NCI-H2171 treated with DMSO at 0.1 percent for 48 hours (cell line): ENCODE measurements at places on chromosomes 3 and 15.

DNA sequence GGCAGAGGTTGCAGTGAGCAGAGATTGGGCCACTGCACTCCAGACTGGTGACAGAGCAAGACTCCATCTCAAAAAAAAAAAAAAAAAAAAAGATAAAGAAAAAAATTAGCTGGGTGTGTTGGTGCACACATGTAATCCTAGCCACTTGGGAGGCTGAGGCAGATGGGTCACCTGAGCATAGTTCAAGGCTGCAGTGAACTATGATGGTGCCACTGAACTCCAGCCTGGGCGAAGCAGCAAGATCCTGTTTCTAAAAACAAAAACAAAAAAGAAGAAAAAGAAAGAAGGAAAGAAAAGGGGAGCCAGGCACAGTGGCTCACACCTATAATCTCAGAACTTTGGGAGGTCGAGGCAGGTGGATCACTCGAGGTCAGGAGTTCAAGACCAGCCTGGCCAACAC lies 32.9 kb downstream of the PIK3CB start:
- no peak for DNase-seq

DNA sequence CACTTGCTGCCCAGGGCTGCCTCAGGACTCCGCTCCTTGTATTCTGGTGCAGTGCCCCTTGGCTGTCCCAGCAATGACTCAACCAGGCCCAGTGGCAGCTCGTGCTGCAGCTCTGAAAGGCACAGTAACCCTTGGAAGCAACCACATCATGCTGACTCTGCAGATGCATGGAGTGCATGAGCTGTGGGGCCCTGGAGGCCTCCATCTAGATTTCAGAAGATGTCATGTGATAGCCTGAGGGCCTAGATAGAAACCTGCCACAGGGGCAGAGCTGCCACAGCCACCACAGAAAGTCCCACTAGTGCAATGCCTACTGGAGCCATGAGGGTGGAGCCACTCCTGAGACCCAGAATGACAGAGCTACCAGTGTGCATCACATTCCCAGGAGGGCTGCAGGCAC lies 117.1 kb upstream of the SMAD3 start:
- no peak for DNase-seq

GRCh38 chr15:66452420-66452819 lies 45.1 kb downstream of the SNAPC5 start:
- no peak for DNase-seq

DNA sequence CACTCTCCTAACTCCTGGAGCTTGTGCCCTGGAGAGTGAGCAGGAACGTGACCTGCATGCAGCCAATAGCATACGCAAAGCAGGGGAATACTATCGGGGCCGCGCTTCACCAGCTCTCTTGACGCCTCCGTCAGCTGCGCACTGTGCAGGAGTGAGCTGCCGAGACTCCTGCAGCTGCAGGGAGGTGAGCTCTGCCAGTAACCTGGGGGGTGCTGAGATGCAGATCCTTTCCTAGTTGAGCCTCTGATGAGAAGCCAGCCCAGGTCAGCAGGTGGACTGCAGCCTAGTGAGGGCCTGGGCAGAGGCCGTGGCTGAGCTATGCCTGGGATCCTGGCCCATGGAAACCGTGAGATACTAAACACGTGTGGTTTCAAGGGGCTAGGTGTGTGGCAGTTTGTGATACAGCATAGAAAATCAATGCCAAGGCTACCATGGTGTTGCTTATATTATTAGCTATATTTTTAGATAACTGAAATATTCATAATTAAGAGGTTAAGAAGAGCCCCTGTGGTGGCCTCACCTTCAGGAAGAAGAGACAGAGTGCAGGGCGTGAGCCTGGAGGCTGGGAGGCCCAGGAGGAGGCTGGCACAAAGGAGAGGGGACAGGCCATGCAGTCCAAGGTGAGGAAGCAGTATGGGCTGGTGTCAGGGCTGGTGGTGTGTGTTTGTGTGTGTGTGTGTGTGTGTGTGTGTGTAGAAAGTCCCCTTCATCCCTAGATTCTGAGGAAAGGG lies 5.9 kb upstream of the DNAJB8 start:
- no peak for DNase-seq

DNA sequence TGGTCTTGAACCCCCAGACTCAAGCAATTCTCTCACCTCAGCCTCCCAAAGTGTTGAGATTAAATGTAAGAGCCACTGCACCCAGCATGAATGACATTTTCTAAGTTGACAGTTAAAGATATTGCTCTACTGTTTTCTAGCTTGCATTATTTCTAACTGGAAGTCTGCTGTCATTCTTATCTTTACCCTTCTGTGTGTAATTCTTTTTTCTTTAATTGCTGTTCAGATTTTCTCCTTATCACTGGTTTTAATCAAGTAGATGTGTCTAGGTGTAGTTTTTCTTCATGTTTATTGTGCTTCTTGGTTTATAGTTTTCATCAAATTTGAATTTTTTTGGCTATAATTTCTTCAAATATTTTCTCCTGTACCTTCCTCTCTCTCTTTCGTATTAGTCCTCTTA lies 4.9 kb downstream of the PARP15 start:
- DNase-seq: no peak

- DNase-seq: no peak
These were observed 18.0 kb downstream of the TNFAIP8L3 start for GRCh38 chr15:51076524-51077220.

- DNase-seq: no peak
These were observed 10.4 kb downstream of the TMEM266 start for GRCh38 chr15:76070192-76070591.

DNA sequence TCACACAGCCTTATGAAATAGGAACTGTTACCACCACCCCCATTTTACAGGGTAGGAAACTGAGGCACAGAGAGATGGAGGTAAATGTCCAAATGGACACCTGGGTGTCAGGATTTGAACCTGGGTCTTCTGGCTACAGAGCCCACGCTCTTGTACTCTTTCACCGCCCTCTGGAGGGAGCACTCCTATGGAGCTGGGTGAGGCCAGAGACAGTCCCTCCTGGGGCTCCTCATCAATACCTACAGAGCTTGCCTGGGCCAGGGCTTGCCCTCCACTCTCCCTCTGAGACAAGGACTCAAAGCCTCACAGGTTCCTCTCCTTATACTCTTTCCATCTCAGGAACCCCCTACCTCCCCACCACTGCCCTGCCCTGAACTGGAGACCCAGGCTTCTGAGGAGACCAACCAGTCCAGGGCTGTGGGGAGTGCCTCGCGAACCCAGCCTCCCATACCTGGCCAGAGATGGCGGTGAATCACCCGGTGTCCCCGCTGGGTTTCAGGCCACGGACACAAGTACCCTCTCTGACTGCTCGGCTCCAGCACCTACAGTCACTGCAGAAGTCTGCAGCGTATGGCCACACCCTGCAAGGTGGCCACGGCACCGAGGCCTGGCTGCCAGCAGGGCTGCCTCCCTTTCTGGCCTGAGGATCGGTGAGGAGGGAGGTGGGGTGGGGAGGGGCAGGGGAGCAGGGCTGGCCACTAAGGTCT lies 22.1 kb upstream of the ATP2B2 start:
- DNase-seq: no peak

GRCh38 chr15:41772720-41773331 lies 1.5 kb upstream of the MAPKBP1 start:
- DNase-seq: peak; percentile 78

GRCh38 chr3:35523074-35523473 lies 116.3 kb upstream of the ARPP21 start:
- no peak for DNase-seq

DNA sequence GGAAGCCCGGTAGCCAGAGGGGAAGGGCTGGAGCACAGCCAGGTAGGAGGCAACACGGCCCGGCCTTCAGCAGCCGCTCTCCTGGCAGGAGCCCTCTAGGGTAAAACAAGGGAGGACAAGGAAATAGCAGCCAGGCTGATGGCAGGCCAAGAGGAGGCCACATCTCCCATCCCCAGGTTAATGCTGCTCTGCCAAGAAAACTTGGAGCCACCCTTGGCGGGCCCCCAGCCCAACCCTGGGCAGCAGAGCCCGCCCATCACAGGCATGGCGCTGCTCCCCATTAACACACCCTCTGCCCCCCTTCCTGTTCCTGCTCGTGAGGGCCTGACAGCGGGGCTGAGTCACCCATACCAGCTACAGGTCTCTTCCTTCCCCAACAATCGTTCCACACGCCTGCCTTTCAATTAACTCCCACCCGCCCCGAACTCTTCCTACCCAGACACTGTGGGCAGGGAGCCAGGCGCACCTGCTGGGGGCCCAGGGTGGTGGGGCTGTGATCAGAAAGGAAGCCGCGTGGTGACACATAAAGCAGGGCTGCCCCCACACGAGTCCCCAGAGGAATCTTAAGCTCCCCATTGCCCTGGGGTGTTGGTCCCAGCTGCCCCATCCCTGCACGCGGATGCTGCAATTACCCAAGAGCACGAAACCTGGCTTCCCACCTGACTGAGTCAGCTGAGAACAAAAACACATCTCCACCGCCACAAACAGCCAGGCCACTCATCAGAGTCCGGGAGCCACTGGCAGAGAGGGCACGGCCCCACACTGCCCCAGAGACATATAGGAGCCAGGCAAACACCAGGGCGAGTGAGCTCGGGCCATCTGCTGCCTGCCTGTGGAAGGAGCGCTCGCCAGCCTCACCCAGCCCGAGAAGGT lies at the start of gene C15orf62:
Gene C15orf62 (plus strand): TSS at position 707 of the 873 bp plus-strand sequence. CDS start 516 bp downstream, outside the sequence.
- peak; percentile 88 for DNase-seq

DNA sequence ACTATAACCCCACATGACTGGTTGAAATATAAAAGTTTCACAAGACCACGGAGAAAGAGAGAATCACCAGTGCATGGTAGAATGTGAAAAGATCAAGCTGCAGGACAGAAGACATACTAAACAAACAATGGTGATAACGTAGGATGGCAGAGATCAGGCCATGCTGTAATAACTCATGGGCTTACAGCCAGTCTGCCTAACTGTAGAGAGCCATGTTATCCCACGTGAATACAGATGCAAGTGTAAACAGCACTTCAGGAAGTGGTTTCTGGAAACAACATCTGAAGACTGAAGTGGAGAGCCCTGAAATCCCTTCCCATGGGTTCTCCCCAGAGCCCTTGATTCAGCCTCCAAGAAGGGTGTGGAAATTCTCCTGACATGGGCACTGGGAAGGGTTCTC lies 103.2 kb upstream of the SLCO2A1 start:
- no peak for DNase-seq

- DNase-seq: no peak
These were observed 436.7 kb upstream of the MDFIC2 start for GRCh38 chr3:70749122-70749521.

DNA sequence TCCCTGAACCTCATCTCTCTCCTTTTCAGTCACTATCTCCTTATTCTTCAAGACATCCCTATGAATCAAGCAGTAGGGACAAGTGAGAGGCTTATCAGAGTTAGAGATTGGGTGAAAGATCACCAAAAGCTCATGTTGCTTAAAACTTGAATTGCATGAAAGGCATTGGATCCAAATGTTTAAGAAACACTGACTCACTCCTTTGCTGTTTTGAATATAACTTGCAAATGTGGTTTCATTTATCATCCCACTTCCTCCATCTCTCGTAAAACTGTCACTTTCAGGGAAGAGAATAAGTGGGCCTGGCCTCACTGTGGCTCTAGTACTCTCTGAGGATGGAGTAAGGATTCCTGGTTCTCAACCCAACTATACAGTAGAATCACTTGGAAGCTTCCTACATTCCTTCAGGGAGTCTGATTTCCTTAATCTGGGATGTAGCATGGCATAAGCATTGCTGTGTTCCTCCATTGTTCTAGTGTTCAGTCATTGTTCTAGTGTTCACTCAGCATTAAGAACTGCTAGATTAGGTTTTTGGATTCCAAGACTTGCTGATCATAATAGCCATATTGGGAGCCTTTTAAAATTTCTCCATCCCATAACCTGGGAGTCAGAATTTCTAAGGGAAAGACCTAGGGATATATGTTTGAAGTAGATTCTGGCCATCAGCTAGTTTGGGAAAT lies 171.8 kb downstream of the TMEM108 start:
- DNase-seq: no peak

DNA sequence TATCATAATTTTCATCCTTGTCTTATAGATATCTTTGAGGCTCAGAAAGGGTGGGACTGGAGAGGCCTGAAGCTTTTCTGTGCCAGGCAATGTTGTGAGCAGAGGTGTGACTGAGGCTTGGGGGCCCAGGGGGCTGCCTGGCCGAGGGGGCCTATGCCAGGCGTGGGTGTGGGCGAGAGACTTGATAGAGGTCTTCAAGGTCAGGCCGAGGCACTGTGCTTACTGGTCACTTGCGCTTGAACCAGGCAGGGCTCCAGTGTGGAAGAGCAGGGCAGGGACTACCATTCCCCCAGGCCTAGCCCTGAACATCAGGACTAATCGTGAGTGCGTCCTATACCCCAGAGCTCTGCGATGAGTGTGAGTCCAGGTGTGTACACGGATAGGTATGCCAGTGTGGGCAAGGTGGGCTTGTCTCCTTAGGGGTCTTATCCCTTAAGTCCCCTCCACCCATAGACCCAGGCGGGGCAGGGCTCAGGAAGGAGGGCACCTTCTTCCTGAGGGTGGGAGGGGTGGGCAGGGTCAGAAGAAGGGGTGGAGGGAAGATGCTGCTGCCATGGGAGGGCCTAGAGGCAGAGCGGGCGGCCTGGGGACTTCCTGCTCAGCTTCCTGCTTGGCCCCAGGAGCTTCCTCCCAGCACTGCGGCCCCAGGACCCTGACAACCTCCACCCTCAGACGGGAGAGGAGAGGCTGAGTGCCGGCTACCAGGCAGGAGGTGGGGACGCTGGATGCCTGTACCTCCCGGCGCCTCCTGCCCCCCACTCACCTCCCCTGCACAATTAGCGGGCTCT lies 84.7 kb downstream of the LINGO1 start:
- DNase-seq: no peak

DNA sequence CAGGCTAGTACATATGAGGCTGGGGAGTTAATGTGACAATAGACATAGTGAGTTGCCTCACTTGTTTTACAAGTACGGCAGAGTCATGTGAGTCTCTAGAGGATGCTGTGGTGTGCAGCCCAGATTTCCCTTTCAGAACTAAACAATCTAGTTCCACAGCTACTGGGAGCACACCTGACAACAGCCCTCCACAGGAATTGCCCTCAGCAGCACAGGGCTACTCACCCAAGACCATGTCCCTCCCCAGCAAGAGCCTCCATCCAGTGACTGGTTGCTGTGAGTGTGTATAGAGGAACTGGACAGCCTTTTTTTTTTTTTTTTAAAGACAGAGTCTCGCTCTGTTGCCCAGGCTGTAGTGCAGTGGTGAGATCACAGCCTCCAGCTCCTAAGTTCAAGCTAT lies 40.2 kb upstream of the UBE2E2 start:
- DNase-seq: no peak
